ENCODE measurements at places on chromosomes 12 and 14.

DNA sequence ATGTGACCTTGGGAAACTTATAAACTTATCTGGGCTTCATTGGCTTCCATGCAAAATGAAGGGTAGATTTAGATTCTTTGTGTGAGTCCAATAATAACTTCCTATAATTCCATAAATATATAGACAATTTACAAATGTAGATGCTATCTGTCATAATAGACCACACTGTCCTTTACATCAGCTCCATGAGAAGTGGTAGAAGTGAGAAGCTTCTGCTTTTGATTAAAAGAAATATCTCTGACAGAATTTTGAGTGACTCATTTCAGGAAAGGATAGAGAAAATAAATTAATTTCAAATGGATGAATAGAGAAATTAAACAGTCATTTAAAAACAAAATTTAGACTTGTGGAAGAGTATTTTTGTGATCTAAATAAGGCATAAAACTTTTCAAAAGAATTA lies 329.7 kb upstream of the ATP2B1 start:
- peak; percentile 42 for DNase-seq

DNA sequence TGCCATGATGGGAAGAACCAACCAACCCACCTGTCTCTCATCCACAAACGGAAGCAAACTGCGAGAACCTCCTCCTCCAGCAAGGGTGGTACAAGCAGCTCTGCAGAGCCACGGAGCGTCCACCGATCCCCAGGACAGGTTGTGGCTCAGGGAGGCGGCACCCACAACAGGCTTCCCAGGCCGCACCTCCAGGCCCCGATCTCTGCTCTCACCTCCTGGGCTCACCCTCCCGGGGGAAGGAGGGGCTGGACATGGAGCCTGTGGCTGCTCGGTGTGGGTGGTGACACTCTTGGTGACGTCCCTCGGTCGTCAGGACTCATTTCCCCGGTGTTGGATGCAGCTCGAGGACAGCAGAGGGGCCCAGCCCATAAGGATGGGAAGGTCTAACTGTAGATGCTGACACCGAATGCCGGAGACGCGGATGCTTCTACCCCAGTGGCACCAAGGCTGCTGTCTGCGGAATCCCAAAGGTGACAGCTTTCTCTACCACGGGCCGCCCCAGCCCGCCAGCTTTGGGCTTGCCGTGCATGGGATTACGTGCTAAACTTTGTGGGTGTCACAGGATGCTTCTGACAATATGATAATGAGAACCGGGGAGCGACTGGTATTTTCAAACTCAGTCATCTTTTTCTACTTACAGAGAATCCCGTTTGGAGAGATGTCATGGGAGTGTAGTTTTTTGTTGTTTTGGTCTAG lies 58.0 kb downstream of the STX2 start:
- DNase-seq, result no peak

GRCh38 chr12:50051101-50051806 lies 6.1 kb upstream of the ASIC1 start:
- no peak for DNase-seq

DNA sequence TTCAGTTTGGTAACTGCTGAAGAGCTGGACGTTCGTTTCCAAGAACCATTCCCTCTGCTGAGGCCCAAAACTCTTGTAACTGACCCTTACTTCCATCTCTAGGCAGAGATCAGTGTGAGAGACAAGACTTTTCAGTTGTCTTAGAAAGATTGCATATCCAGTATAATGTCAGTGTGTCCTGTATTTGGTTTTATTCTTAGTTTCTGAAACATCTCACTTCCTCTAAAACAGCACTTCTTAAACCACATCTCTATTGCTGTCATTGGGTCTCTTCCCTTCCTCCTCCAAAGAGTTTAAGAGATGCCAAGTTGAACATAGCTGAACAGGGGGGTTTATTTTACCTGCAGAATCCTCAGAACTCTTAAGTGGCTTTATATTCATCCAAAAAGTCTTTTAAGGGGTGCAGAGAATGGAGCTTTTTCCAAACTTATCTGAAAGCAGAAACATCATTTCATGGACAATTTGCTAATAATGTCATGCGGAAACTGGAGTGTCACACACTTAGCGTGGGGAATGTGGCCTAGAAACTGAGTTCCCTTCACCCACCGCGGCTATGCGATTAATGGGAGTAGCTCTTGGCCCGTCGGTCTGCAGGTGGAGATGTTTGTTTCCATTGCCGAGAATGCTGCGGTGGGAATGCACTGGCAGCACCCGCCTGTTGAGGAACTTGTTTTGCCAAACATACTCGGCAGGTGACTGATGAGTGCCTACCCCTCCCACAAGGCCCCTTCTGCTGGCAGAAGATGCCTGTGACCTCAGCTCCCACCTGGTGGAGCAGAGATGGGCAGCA lies 148.2 kb downstream of the ADGRD1 start:
- no peak for DNase-seq

DNA sequence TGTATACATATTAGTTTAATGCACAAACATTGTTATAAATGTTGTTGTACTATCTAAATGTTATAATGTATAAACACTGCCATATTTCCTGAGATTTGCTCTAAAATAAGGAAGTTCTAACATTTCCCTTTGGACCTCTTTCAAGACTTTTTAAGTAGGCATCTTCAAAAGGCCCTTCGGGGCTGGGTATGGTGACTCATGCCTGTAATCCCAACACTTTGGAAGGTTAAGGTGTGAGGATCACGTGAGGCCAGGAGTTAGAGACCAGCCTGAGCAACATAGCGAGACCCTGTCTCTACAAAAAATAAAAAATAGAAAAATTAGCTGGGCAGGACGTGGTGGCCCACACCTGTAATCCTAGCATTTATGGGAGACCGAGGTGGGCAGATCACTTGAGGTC lies 35.5 kb downstream of the FBLN5 start:
- DNase-seq, result no peak
